ENCODE measurements at places on chromosomes 4 and X. TPM values are rescaled to one million over a fixed set of nuclear protein-coding genes. Genes with fewer than 3 reads are reported as not detected.

The DCAF8L2 gene
- not detected for total RNA-seq

The SPANXA2 gene
- not detected for total RNA-seq

The QRFPR gene
- not detected for total RNA-seq

The PRSS48 gene
- not detected for total RNA-seq

The CENPVL2 gene
- total RNA-seq, result 0.54 TPM

The PROM1 gene
- total RNA-seq, result 264 TPM

The NUDT10 gene
- total RNA-seq, result 9.4 TPM

The SATL1 gene
- total RNA-seq, result under 0.01 TPM

The MAP3K15 gene
- total RNA-seq, result 0.27 TPM

The HAUS7 gene
- 13.5 TPM for total RNA-seq

The MAGEA11 gene
- total RNA-seq, result not detected

The CDS1 gene
- under 0.01 TPM for total RNA-seq

The ADGRG2 gene
- not detected for total RNA-seq

All from hematopoietic multipotent progenitor cell (in vitro differentiated cells).